ENCODE measurements at places on chromosomes 13 and 19.

DNA sequence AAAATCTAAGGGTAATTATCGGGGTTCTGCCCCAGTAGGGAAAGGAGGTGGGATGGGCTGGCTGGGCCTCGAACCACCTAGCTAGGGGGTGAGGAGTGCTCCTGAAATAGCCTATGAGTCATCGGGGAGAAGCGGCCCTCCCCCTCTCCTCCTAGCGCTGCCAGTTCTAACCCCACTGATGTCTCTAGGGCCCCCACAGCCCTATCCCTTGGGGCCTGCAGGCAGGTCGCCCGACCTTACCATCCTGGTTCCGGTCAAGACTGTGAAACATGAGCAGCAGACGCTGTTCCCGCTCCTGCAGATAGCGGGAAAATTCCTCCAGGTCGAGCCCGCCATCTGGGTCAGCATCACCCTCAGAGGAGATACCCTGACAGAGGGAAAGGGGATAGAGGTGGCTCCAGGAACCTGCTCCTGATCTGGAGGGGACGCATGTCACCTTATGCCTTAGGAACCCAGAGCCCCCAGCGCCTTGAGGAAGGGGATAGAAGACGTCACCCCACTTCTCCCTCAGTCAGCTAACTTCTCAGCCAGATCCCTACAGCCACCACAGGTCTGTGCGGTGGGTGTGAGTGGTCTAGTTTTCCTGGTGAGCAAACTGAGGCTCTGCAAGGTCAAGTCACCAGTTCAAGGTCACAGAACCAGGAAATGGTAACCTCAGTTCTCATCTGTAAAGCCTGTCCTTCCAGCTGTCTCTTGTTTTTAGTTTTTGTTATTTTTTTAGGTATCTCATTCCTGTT is 1.5 kb downstream of the SLC25A23 start:
- DNase-seq, result no peak

GRCh38 chr13:24929196-24929595 is 165.2 kb downstream of the RNF17 start:
- DNase-seq, result no peak

- DNase-seq, result no peak
Observed at GRCh38 chr13:114272977-114273376, 8.4 kb upstream of the UPF3A start.

DNA sequence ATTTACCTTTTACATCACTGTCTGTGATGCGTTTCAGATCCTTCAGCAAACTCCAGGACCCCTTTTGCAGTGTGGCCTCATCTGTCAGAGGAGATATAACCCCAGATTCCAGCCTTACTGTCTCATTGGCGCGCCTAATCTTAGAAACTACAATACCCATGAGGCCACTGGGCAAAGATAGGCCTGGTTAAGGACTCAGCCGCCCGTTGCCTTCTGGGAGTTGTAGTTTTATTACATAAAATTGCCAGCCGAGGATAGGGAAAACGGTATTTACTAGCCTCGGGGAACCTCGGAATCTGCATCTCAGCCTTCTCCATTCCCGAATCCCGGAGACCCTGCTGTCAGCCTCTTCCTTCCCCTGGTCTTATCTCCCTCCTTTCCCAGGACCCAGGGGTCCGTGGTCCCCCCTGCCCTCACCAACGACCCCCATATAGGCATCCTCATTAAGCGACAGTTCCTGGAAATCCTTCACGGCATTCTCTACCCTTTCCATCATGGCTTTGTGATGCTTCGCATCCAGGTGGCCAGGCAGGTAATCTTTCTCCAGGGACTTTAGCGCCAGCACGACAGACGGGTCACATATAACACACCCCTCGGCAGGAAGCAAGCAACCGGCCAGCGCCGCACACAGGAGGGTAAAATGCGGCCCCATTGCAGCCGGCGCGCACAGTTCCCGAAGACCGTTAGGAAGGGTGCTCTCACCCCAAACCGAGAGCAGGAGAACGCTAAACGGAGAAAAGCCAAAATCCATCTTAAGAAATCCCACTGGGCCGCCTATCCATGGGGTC is 1.3 kb downstream of the IZUMO1 start:
- no peak for DNase-seq

GRCh38 chr19:56905631-56906150 is 65.2 kb upstream of the PEG3 start:
- no peak for DNase-seq

DNA sequence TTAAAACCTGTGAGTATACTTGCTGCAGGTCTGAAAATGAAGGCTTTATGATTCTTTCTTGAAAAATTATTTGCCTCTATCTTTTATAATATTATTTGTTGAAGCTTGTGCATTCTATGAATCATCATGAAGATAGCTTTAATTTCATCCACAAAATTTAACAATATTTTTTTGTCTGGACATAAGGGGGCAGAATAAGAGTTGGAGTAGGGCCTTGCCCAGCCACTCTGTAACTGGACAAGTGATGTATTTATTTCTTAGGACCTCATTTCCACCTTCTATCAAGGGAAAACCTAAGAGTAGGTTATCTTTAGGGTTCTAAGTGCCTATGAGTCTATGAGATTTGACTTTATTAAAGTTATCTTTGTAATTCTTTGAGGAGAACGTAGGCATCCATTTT is 49.9 kb downstream of the N4BP2L1 start:
- DNase-seq, result no peak

- DNase-seq, result no peak
Observed at GRCh38 chr13:101265934-101266333, 150.4 kb downstream of the NALCN start.

- DNase-seq, result no peak
Observed at GRCh38 chr19:45340899-45341453, 426 bp downstream of the KLC3 start.

- DNase-seq, result no peak
Observed at GRCh38 chr13:103935117-103935516, 868.9 kb upstream of the SLC10A2 start.

GRCh38 chr19:45779231-45780145 is 2.8 kb downstream of the DMPK start:
- DNase-seq, result peak; percentile 72

GRCh38 chr19:24004166-24004565 is 82.8 kb upstream of the ZNF254 start:
- DNase-seq, result no peak

DNA sequence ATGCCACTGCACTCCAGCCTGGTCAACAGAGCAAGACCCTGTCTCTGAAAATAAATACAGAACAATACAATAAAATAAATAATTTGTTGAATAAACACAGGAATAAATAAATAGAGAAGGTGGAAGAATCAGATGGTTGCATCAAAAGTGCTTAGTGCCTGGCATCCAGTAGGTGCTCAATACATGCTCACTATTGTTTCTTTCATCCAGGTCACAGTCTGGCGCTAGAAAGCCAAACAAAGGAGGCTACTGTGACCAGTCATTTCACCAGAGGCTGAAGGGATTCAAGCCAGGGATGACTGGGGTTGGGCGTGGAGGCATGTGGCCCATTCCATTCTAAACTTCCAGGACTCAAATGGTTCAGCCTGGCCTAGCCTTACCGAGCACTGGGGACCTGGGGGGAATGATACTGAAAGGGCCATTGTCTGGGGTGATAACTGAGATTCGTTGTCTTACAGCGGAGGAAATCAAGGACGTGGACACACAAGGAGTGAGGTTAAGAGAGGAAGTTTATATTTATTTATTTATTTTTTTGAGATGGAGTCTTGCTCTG is 3.6 kb upstream of the NDUFB7 start:
- DNase-seq, result no peak

GRCh38 chr13:114059946-114060860 is 72.2 kb downstream of the RASA3 start:
- DNase-seq, result no peak

DNA sequence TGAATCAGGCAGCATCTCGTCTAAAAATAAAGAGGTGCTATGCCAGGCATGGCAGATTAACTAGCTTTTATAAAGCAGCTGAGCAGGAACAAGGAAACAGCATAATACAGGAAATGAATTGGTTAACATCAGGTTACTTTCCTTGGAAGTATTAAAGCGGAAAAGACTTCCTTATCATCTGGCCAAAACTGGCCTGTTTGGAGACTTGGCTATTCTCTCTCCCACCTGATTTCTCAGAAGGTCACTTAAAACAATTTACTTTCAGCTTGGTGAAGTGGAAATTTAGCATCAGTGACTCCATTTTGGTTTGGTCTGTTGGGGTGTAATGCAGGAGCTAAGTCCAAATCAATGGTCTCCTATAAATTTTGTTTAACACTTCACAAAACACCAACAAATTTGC is 191.6 kb downstream of the NUFIP1 start:
- DNase-seq, result no peak

- no peak for DNase-seq
Observed at GRCh38 chr13:46676378-46676725, 120.6 kb downstream of the ESD start.

DNA sequence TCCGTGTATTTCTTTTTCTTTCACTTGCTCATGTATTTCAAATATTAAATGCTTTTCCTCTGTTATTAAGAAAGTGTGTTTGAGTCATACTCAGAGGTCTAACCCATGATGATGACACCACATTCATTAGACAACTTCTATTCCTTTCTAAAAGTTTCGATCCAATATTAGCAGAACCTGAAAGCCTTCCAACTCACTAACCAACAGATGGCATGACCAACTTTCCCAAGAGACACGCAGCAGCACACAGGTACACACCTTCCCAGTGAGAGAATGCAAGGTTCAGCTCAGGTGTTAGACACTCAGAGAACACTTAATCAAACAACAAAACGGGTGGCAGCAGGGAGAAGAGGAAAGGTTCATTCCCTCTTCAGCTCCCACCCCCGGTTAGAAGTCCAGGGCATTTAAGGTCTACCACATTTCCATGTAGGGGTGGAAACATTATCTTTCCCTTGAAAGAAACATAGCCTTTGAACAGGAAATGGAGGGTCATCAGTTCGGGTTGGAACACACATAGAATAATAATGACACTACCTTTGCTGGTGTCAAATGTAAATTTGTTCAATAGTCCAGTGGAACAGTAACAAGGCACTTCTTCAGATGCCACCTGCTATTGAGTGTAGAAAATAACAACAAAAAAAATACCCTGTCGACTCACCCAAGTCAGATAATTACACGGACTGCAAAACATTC is 404.2 kb downstream of the COG6 start:
- DNase-seq, result no peak

DNA sequence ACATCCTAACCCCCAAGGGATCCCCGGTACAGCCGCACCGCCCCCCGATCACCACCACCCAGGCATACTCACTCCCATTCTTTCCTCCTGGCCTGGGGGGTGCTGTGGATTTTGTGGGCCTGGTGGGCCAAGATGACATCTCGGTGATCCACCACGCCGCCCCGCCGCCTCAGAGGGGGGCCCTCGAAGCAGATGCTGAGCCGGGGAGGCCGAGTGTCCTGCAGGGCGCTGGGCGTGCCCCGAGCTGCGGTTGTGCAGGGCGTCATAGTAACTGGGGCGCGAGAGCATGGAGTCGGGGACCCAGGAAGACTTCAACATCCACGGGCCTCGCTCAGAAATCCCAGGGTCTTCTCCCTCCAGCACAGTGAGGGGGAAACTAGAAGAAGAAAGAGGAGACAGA is 93.4 kb upstream of the CACNA1A start:
- no peak for DNase-seq

DNA sequence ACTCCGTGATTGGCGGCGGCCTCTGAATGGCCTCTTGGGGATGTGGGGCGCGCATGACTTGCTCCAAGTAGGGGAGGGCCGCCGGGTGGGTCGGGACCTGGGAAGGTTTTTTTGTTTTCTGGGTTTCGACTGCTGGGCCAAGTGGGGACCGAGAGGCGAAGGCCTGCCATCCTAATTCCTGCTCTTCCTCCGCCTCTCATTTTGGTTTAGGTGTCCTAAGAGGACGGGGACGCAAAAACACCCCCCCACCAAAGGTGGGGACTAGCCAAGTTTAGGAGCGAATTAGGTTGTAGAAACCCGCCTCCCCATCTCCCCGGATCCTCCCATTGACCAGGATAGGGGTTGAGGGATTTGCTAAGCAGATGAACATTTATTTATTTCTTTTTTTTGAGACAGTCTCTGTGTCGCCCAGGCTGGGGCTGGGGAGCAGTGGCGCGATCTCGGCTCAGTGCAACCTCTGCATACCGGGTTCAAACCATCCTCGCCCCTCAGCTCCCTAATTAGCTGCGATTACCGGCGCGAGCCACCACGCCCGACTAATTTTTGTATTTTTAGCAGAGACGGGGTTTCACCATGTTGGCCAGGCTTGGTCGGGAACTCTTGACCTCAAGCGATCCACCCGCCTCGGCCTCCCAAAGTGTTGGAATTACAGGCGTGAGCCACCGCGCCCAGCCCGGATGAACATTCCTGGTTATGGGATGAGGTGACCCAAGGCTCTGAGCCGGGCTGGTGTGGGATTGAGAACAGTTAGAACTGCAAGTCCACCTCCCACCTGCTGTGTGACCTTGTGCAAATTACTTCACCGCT is 838 bp downstream of the PPP2R1A start:
- no peak for DNase-seq

DNA sequence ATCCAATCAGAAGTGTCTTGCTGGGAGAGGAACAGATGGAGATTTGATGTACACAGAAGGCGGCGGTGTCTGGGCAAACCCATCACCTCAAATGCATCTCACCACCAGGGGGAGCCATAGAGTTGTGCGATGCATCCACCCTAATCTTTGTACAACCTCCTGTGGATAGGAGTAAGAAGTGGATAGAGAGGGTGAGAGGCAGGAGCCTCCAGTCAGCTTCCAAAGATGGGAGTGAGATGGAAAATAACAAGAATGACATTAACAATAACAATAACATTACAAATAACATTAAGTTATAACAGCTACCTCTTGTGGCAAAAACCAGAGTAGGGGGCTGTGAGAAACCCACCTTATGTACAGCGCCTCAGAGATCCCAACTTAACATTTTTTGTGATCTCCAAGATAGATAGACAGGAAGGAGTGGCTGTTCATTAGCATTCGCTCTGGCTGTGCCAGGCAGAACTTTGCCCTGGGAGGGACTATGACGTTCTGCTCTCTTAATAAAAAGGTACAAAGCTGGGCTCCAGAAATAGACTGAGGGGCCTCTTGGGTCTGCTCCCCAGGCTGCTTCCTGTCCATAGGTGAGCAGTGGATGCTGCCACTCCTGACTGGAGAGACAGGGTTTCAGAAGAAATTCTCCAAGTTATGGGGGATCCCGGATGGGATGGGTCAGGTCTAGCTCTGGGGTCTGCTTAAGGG is 5.2 kb upstream of the CEACAM18 start:
- peak; percentile 70 for DNase-seq

- DNase-seq, result no peak
Observed at GRCh38 chr19:54949412-54949811, 2.1 kb upstream of the NLRP7 start.

DNA sequence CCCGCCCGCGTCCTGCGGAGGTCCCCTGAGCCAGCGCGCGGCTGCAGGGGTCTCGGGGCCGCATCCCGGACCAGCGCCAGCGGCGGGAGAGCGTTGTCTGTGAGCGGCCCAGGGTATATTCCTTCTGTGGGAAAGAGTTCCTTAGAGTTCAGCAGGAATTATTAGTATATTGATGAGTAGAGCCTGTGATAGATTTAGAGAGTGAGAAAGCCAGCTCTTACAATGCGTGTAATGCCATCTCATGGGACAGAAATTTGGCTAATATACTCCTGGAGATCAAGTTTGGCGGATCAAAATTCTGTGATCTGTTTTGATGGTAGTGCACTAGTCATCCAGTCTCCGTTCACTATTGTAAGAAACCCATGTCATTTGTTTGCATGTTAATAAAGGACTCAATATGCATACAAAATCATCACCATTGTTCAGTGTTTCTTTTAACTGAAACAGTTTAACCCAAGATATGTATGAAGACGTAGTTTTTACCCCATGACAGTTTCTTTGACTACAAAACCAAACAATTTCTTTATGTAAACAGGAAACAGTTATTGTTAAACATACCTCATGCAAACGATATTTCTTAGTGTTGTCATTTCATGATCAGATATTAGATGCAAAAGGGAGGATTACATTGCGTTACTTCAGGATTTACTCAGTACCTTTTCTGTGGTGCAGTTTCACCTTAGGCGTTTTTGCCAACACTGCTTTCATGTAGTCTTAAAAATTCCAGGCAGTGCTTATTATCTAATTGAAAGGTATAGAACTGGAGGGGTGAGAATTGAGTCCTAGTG is 9.9 kb downstream of the TNFRSF19 start:
- no peak for DNase-seq
